ENCODE measurements at places on chromosomes 4 and X.
A peak's percentile ranks its signal among the peaks of the same experiment; 100 is the strongest.

GRCh38 chrX:103780336-103781061 lies 3.9 kb downstream of the PLP1 start:
- DNase-seq = no peak

- DNase-seq = no peak
Observed at GRCh38 chr4:105631818-105632400, 76.6 kb downstream of the INTS12 start.

- no peak for DNase-seq
Observed at GRCh38 chr4:120617171-120617570, 305.4 kb downstream of the PRDM5 start.

- no peak for DNase-seq
Observed at GRCh38 chr4:179634862-179635261, 2192.6 kb upstream of the AGA start.

DNA sequence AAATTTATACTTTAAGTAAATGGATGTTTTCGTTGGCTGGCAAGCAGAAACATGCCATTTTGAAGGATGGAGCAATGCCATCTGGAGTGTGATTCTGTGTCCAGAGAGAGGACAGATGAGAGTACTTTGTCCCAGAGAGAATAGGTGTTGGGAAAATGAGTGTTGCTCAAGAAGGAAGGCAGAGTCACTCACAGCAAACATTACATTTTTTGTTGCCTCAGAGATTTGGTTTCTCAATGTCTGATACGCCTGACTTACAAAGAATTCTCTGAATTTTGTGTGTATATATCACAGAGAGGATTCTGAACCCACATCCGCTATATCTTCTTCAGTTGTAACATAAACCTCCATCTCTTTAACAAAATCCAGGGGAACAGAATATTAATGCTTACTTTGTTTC lies 102.8 kb upstream of the PCDH18 start:
- no peak for DNase-seq

GRCh38 chrX:15911734-15912550 lies 57.3 kb upstream of the AP1S2 start:
- DNase-seq = no peak

GRCh38 chr4:44563496-44563895 lies 87.9 kb downstream of the YIPF7 start:
- DNase-seq = no peak

- DNase-seq = peak; percentile 85
Observed at GRCh38 chr4:86977621-86978184, 42.9 kb downstream of the AFF1 start.

GRCh38 chr4:55571806-55572205 lies 20.2 kb downstream of the PDCL2 start:
- DNase-seq = no peak

- DNase-seq = peak; percentile 81
Observed at GRCh38 chrX:132491191-132491590, 2.4 kb upstream of the MBNL3 start.

- DNase-seq = no peak
Observed at GRCh38 chrX:135489542-135489941, 30.9 kb upstream of the INTS6L start.

DNA sequence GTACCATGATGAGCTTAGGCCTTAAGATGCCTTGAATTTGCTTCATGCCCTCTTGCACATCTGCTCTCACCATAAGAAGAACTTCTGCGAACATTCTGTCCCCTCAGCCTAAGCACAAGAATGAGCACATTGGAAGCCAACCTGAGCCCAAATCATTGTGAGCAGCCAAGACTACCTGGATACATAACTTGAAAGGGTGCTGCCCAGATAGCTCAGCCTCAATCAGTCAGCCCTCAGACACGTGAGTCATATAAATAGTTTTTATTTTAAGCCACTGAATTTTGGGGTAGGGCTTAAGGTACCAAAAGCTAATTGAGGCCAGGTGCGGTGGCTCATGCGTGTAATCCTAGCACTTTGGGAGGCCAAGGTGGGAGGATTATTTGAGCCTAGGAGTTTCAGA lies 27.5 kb upstream of the BBS12 start:
- no peak for DNase-seq

- peak; percentile 100 for DNase-seq
Observed at GRCh38 chr4:53688186-53688790, 97.0 kb upstream of the LNX1 start.

GRCh38 chr4:87144356-87144755 lies 76.1 kb downstream of the KLHL8 start:
- DNase-seq = no peak

DNA sequence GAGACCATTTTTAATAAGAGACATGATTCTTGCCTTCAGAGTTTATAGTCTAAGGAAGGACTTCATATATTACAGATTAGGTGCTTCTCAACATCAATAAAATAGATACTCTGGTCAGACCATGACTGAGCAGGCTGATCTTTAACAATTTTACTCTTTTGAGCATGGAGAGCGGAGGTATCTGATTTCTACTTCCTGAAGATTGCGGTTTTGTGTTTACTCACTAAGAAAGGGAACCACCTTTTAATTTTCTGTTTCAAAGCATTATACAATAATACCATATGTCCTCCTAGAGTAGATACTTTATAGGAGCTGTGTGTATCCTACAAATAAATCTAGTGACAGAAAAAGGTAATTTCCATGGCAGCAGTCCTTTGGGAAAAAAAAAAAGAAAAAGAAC lies 12.5 kb downstream of the MORC4 start:
- no peak for DNase-seq

GRCh38 chr4:161929956-161930355 lies 233.8 kb downstream of the FSTL5 start:
- peak; percentile 43 for DNase-seq

GRCh38 chrX:102739657-102740056 lies 19.1 kb downstream of the GPRASP3 start:
- no peak for DNase-seq

GRCh38 chr4:87913896-87914295 lies 61.6 kb upstream of the SPP1 start:
- no peak for DNase-seq

DNA sequence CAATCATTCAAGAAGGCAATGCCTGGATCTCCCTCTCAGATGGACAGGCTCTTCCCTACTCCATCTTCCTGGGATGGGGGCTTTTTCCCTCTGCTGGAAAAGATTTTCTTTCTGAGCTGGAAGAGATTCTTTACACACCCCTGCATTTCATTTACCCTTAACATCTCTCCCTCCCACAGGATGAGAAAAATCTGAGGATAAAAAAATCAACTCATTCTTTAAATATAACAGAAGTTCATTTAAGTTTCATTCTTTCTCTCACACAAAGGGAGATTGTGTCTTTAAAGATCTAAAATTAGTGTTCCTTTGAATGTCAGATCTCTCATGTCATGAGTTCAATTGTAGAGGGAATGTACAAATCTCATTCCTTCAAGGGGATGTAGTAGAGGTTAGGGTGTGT lies 109.0 kb downstream of the ZNF518B start:
- no peak for DNase-seq

DNA sequence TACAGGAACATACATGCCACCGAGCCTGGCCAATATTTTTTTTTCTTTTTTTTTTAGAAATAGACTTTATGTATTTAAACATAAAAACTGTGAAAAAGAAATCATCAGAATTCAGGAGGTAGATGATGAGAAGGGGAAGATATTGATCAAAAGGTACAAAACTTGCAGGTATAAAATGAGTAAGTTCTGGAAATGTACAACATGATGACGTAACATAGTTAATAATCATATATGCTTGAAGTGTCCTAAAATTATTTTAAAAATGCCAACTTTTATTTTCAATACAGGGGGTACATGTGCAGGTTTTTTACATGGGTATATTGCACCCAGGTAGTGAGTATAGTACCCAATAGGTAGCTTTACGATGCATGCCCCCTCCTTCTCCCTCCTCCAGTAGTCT lies 337.6 kb downstream of the GRID2 start:
- no peak for DNase-seq

GRCh38 chr4:171239196-171239595 lies 574.0 kb upstream of the GALNTL6 start:
- no peak for DNase-seq

DNA sequence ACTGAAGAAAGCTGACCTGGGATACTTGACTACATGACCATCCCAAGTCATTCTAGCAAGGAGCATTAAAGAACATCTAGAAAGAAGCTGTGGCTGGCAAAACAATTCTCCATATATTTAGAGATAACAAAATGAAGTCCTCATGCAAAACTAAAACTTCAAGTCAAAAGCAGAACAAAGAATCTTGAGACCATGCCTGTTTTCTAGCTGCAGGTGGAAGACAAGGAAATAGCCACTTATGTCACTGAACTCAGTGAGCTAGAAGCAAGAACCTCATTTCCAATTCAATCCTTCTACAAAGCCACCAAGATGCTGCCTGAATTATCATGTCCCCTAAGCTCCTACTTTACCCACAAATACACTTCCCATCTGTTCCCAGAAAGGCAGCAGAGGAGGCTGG lies 13.8 kb downstream of the USP46 start:
- no peak for DNase-seq

GRCh38 chr4:44319129-44319528 lies 129.5 kb downstream of the KCTD8 start:
- no peak for DNase-seq

DNA sequence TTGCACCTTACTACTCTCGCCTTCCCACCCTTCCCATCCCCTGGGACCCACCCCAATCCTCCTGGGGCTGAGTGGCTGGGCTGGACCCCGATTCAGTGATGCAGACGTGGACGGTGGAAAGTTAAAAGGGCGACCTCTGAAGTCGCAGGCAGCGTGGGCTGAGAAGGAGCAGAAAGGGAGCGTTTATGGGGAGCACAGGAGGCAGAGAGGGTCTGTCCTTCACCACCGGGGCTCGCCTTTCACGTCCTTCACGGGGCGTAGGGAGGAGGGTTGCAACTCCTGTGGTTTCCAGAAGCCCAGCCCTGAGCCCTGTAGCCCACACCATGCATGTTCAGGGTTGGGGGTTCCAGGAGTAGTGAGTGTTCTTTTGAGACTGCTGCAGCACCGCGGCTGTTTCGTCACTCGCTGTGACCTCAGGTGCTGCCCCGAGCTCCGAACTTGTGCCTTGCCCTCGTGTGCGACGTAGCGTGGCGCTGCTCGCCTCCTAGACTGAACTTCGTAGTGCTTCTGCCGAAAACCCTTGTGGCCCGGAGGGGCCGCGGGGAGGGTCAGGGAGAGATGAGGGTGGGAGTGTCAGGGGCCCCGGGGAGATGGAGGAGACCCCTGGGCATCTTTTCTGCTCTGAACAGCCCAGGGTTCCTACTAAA lies 1.6 kb downstream of the NHS start:
- DNase-seq = peak; percentile 41

DNA sequence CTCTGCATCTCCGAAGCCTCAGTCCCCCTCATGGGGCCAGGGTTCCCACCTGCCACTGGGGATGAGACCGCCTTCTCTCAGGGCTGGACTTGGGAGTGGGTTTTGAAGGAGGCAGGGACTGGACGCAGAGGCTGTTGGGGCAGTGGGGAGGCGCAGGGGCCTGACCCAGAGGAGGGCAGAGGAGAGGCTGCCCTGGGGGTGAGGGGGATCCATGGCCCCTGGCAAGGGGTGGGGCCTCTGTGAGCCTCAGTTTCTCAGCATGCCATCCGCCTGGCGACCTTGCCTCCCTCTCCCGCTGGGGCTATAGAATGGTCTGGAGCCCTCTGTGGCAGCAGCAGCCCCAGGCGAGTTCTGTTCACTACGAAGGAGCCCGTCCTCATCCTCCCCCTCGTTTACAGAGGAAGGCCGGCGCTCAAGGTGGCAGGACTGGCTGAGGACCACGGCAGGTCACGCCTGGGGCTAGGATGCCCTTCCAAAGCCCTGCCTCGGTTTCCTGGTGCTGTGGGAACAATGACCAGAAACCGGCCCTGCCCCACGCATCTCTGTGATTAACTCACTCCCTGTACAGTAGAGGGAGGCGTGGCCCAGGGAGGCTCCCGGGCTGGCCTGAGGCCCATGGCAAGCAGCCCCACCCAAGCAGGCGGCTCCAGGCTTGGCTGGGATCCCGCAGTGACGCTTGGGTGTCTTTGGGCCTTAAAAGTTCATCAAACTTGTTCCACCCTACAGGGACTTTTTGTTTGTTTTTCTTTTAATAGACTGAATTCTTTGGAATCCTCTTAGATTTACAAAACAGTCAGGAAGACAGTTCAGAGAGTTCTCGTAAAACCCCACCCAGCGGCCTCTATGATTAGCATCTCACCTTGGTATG lies 16.0 kb upstream of the SH3TC1 start:
- peak; percentile 58 for DNase-seq

DNA sequence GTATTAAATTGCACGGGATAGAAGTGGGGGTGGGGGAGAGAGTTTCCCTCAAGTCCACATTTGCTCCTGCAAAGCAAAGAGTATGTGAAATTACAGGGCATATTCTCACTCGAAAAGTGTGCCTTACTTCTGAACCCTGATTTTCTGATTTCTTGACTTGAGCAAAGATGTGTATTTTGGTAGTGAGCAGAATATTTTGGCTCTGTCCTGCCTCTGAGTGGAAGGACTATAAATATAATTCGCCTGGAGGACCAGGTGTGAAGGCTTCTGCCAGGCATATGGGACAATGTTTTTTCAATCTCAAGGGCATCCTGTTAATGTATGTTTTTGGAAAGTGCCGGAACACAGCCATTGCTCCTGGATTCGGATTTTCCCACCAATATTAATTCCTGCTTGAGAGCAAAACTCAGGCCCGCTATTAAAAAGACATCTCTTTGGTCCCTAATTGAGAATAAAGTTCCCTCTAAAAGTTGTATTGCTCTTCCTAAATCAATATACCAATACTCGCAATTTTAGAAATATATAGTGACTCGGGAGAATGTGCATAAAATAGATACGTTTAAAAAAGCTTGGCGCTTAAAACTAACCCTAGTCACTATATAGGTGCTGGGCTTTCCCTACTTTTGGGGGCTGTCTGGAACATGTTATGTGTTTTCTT lies 15.3 kb upstream of the PITX2 start:
- no peak for DNase-seq

DNA sequence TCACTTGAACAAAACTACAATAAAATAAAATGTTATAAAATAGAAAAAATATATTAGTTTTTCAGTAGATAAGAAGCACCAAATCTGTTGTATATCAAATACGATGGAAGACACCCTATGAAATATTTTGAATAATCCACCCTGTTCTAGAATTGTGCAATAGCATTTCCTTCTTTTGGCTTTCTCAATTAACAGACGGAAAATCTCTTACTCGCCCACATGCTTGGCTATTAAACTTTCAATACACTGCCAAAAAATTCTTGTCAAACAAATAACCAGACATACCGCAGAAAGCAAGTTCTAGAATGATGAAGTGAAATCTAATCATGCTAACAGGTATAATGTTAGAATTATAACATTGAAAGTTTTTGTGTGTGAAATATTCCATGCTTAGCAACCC lies 671.6 kb upstream of the SLIT2 start:
- no peak for DNase-seq

All from HT1080 (cell line).